Activated CD4-positive, alpha-beta memory T cell treated with anti-CD3 and anti-CD28 coated beads for 36 hours (primary cell): ENCODE measurements at places on chromosomes 4 and X. TPM values are rescaled to one million over a fixed set of nuclear protein-coding genes. Genes with fewer than 3 reads are reported as not detected.

GRCh38 chr4:118676128-118676527, 9.1 kb upstream of the METTL14 start:
- DNase-seq, result no peak

DNA sequence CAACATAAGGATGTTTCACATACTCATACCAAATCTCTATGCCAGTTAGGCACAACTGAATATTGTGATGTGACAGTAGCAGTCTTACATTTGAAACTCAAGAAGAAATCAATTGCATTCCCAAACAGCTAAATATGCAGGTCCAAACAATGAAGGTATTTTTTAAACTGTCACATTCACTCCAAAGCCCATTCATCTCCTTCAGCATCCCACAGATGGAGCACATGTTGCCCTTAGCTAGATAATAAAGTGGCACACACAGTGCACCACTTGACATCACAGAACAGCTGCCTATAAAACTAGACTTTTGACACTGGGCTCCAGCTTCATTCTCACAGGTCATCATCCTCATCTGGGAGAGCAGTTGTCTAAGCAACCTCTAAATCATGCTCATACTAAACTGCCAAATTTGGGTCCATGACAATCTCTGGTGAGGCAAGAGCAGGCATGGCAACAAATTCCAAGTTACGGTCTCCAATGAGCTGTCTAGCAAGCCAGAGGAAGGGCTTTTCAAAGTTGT, 26.2 kb upstream of the ARHGEF6 start:
- DNase-seq, result no peak

DNA sequence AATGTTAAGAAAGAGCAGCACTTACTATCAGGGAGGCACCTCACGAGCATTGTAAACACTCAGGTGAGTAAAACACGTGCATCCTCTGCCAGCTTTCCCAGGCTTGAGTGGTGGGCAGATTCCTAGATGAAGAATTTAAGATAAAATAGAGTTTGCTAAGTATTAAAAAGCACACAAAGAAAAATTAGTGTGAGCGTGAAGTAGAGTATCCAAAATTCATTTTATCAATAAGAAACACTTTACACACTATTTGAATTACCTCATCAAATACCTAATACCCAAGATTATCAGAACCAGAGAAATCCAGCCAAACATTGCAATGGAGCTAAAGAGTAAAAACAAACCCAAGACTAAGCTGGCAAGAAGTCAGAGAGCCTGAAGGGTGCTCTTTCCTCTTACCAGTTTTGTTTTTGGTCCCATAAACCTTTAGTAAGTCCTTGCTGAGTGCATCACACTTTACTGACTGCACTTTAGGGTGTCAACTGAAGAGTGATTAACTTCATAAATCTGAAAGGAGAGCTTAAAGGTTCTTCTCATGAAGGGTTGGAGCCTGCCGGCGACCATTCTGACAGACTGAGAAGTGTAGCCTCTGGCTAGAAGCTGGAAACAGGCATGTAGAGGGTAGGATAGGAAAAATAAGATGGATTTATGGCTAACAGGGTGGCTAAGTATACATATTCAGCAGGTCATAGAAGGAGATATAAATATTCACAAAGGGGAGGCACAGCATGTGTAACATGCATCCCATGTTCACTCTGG, 151.1 kb downstream of the SLC7A11 start:
- no peak for DNase-seq

- no peak for DNase-seq
Measured at GRCh38 chrX:18348047-18348446, 6.4 kb downstream of the SCML2 start.

The TCEAL6 gene
- total RNA-seq, result not detected
